Lower lobe of right lung (tissue), 2 donors: ENCODE measurements at places on chromosomes 11 and 22. TPM values are rescaled to one million over a fixed set of nuclear protein-coding genes. Genes with fewer than 3 reads are reported as not detected.

OR8G5 gene
- total RNA-seq, result 0.35 TPM

CAVIN3 gene
- total RNA-seq, result 36.3 TPM

GALNT18 gene
- total RNA-seq, result 46.4 TPM

SCARF2 gene
- 12.6 TPM for total RNA-seq

KCNJ4 gene
- total RNA-seq, result not detected

- no peaks in the 10 kb centered on the region for H3K27me3 ChIP-seq
- DNase-seq, result peak; percentile 63
Measured at GRCh38 chr11:73157101-73158010, 15.2 kb upstream of the FCHSD2 start.

DNA sequence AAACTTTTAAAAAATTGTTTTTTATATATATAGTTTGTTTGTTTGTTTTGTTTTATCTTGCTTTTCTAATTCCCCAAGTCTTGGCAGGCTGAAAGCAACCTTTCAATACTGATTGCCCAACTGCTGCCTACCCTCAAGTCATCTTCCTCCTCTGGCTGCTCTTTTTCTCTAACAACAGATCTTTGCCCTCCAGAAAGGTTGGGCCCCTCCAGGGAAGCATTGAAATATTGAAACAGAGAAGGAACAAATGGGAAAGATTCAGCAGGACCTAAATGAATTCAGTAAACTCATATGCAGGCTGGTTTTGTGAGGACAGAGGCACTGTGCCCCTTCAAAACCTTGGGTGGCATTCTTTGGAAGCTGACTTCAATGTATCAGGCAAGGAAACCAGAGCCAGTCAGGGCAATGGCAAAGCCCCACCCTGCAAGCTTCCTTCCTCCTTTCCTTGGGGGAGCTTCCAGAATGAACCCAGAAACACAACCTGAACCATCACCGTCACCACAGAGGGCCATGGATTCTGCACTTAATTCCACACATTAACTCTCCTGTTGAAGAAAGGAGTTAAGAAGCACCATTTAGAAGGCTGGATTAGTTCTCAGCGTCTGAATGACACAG is 815 bp upstream of the MS4A6A start:
- no peak for DNase-seq
- no peaks in the 10 kb centered on the region for H3K36me3 ChIP-seq
- H3K4me3 ChIP-seq, result no peak overlapping the region

- peaks cover 10% of the 10 kb centered on the region for H3K4me1 ChIP-seq
- H3K36me3 ChIP-seq, result no peaks in the 10 kb centered on the region
- no peak for DNase-seq
- H3K27ac ChIP-seq, result no peak overlapping the region
- H3K27me3 ChIP-seq, result no peaks in the 10 kb centered on the region
Measured at GRCh38 chr11:116738975-116739374, 33.8 kb downstream of the BUD13 start.

DNA sequence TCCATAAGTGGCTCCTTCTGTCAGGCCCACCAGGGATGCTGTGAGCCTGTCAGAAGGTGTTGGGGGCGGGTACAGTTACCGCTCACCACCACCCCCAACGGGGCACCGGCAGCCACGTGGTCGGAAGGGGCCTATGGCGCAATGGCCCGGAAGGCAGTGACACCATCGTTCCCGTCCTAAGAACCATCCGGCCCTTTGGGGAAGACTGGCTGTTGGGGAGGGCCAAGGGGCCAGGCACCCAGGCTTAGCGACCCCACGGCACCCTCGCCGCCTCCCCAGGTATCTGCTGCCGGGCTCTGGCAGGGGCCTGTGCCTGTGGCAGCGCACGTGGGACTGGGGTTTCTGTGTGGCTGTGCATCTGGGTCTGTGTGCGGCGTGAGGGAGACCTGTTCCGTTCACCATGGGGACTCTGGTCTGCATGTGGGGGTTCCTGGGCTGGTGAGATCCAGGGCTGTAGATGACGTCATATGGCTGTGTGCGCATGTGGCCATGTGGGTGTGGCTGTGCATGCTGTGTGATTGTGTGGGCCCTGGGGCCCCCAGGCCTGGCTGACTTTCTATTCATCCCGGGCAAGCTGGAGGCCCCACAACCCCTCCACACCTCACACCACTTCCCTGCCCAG is 717 bp downstream of the OSM start:
- H3K27ac ChIP-seq, result peak overlapping the region; percentile 76
- no peaks in the 10 kb centered on the region for H3K27me3 ChIP-seq
- peak overlapping the region; percentile 51 for H3K4me3 ChIP-seq
- peaks cover 19% of the 10 kb centered on the region for H3K4me1 ChIP-seq
- peak; percentile 84 for DNase-seq

GRCh38 chr11:64767344-64768299 is 7.8 kb upstream of the PYGM start:
- no peak overlapping the region for H3K4me3 ChIP-seq
- peaks cover 100% of the 10 kb centered on the region for H3K36me3 ChIP-seq
- peak; percentile 76 for DNase-seq
- H3K27ac ChIP-seq, result peak overlapping the region; percentile 26

- no peak overlapping the region for H3K4me3 ChIP-seq
- H3K4me1 ChIP-seq, result peaks cover 14% of the 10 kb centered on the region
- H3K27me3 ChIP-seq, result no peaks in the 10 kb centered on the region
- DNase-seq, result peak; percentile 14
- H3K36me3 ChIP-seq, result no peaks in the 10 kb centered on the region
- no peak overlapping the region for H3K27ac ChIP-seq
Measured at GRCh38 chr11:70572974-70573260, 174.6 kb downstream of the CTTN start.

DNA sequence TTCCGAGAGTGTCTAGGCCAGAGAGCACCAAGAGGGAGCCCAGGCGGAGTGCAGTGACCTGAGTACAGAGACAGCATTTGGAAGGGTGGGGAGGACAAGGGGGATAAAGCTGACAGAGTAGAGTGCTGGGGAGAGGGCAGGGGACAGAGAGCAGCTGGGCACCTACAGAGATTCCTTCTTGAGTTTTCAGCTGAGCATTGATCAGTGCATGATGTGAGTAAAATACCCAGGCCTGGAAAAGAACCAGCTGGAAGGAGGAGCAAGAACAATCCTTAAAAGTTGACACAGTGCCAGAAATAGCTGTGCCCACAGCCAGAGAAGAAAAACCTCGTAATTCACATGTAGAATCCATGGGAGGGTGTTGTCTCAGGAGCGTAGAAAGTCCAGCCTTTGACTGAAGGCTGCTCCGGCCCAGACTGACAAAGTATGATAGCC is 33.9 kb upstream of the PANX2 start:
- H3K36me3 ChIP-seq, result no peaks in the 10 kb centered on the region
- no peak overlapping the region for H3K27ac ChIP-seq
- H3K27me3 ChIP-seq, result no peaks in the 10 kb centered on the region
- DNase-seq, result no peak
- H3K4me1 ChIP-seq, result no peaks in the 10 kb centered on the region
- no peak overlapping the region for H3K4me3 ChIP-seq

DNA sequence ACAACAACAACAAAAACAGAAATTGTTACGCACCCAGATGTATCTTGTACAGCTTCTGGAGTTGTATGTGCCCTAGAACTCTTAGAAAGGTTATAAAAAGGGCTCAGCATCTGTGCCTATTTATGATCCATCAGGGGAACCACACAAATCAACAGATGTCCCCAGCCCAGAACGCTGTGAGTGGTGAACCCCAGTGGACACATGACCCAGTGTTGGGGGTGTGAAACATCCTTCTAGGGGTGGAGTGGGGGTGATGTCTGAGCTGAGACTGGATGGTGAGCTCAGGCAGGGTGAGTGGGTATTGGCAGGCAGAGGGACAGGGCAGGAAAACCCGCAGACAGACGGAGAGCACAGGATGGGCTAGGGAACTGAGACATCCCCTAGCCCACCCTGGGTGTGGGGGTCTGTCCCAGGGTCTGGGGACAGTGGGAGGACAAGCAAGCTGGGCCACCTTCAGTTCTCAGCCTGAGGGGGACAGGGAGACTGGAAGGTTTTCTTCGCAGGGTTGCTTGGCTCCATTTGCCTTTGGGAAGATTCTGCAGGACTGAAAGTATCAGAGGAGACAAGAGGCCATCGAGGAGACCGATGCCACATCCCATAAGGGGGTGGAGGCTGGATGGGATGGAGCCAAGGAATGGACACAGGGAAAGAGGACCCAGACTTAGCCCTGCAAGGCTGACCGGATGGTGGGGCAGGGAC is 5.8 kb upstream of the EMID1 start:
- no peaks in the 10 kb centered on the region for H3K27me3 ChIP-seq
- no peaks in the 10 kb centered on the region for H3K36me3 ChIP-seq
- H3K27ac ChIP-seq, result no peak overlapping the region
- peaks cover 26% of the 10 kb centered on the region for H3K4me1 ChIP-seq

DNA sequence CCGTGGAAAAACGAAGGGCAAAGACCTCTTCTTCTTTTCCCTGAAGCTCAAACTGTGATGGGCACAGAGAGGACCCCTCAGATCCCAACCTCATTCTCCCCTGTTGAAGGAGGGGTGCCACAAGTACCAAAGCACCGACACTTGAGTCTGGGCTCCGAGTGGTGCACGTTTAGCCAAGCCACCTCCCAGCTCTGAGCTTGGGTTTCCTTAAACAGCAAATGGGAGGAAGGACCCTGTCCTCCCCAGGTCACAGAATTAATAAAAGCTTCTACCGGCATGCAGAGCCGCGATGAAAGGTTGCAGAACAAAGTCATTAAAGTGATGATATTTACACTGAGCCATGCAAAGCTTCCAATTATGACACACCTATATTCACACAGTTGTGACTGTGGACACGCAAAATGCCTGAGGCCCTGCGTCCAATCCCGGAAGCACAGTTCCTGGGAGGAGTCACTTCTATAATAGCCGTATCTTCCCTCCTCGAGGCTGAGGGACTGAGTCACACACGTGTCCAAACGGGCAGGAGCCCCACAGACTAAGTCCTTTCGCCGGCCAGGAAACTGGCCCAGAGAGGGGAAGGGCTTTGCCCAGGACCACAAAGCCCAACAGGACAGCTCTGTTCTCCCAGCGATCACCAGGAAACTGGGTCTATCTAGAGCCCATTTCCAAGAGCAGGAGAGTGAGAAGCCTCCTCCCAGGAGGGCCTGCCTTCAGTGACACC is 922 bp upstream of the CSNK1E start:
- H3K4me1 ChIP-seq, result peaks cover 42% of the 10 kb centered on the region
- peak overlapping the region; percentile 95 for H3K27ac ChIP-seq
- H3K36me3 ChIP-seq, result peaks cover 9% of the 10 kb centered on the region
- H3K4me3 ChIP-seq, result peak overlapping the region; percentile 53
- peak; percentile 75 for DNase-seq

DNA sequence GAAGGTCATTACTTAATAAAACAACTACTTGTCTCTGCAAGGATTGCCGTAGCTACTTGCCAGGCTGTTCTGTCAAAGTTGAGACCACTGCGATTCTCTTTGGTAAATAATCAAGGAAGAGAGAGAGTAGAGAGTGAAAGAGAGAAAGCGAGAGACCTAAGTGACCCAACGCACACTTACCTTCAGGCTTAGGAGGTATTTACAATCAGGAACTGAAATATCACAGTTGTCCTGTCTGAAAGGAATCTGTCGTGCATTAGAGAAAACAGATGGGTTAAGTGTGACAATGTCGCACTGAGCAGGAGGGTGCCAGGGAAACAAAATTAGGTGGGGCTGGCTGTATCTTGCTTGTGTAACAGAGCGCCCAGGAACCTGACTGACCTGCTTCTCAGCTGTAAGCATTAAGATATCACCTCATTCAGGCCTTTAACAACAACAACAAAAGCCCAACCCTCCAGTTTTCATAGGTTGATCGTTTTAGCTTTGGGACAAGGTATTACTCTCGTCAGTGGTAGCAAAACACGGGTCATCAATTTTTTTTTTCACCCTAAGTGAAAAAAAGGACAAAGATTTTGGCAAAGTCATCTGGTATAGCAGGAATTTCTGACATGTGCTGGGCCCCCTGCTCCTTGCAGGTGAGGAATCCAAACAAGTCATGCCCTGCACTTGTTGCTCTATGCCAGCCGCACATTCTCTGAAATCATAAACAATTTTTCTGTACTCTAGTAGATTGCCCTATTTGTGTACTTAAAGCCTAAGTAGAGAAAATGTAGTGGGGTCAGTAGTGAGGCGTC is at the start of gene MUC15:
Gene MUC15 (minus strand): TSS at position 403 of the 794 bp plus-strand sequence. CDS start 5,169 bp downstream, outside the sequence.
- peak; percentile 53 for DNase-seq
- no peaks in the 10 kb centered on the region for H3K36me3 ChIP-seq
- H3K4me3 ChIP-seq, result peak within 1 kb of the TSS; percentile 29
- no peaks in the 10 kb centered on the region for H3K27me3 ChIP-seq

DNA sequence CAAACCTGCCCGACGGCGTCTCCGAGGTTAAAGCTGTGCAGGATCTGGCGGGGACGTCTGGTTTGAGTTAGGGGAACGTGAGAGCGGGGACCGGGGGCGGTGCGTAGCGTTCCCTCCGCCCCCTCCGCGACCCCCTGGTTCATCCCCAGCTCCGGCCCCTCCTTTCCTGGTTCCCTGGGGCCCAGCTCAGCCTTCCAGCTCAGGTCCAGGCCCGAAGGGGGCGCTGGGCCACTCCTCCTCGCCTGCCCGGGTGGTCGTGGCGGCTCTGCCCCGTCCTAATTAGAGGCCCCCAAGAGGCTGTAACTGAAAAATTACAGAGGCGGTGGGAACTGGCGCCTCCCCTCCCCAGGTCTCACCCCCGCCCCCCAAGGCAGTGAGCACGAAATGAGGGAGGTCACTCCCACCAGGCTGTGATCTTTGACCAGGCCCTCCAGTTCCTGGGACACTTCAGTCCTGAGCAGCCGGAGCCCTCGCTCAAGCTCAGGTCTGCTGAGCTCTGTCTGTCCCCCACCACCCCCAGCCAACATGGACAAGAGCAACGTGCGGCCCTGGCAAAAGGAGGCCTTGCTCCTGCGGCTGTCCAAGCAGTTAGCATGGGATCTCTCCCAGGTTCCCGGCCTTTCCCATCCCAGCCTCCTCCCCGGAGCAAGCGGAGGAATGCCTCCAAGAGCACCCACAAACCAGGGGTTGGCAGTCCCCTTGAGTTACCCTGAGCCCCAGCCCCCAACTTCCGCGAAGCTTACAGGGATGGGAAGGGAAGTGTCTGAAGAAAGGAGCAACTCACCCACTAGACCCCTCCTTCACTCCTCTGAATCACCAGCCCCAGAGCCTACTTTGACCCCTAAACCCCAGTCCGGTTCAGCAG is 3.3 kb downstream of the CD248 start:
- DNase-seq, result peak; percentile 55
- H3K27ac ChIP-seq, result peak overlapping the region; percentile 88
- no peaks in the 10 kb centered on the region for H3K36me3 ChIP-seq
- peaks cover 37% of the 10 kb centered on the region for H3K4me1 ChIP-seq
- peaks cover 5% of the 10 kb centered on the region for H3K27me3 ChIP-seq
- peak overlapping the region; percentile 59 for H3K4me3 ChIP-seq

- no peak for DNase-seq
- H3K4me3 ChIP-seq, result no peak overlapping the region
- H3K27ac ChIP-seq, result no peak overlapping the region
- peaks cover 24% of the 10 kb centered on the region for H3K4me1 ChIP-seq
Measured at GRCh38 chr11:59206635-59207034, 6.1 kb downstream of the MPEG1 start.
